LHCN-M2 (cell line): ENCODE measurements at places on chromosomes 1 and 21. TPM values are rescaled to one million over a fixed set of nuclear protein-coding genes. Genes with fewer than 3 reads are reported as not detected.

TLCD4 gene
- total RNA-seq, result 0.32 and 0.75 TPM in 2 replicates

- DNase-seq, result no peak
Measured at GRCh38 chr1:10529765-10530164, 55.0 kb downstream of the PEX14 start.

DNA sequence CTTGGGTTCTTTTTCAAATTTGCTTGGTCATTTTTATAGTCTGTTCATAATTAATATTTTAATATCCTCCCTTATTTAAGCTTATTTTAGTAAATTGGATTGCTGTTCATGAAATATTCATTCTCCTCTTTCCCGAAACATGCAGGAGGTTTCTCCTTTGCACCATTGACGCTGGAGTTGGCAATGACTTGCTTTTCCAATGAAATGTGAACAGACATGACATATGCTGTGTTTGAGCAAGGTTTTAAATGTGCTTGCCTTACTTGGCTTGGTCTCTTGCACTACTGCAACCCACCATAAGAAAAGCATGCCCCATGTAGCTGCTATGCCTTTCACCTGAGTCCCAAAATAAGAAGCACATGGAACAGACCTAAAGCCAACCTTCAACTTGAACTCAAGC is 498.0 kb upstream of the NFIA start:
- no peak for DNase-seq

PTAFR gene
- under 0.01 TPM in 1 of 2 replicates, not detected in the other for total RNA-seq

- DNase-seq, result no peak
Measured at GRCh38 chr1:177119311-177119710, 45.2 kb downstream of the ASTN1 start.
